HuH-7 (cell line): ENCODE measurements at places on chromosomes 2 and 18.

GRCh38 chr2:190149908-190150307, 87.4 kb upstream of the MSTN start:
- no peak for DNase-seq

DNA sequence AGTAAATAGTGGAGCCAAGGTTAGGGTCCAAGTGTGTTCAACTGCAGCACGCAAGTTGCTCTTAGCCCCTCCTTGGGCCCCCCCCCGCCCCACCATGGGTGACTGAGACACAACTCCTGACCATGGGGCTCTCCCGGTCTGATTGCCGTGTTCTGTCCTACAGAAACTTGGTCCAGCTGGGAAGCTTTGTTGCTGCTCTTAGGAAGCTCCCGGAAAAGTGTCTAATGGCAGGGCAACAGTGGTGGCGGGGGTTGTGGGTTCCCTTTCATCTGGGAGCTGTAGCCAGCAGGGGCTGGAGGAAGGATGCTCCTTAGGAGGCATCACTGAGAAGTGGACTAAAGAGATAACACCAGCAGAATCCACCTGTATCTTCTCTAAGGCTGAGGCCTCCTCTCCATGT, 111.1 kb downstream of the CYP26B1 start:
- DNase-seq: no peak

GRCh38 chr2:203476881-203477280, 58.2 kb downstream of the RAPH1 start:
- no peak for DNase-seq

DNA sequence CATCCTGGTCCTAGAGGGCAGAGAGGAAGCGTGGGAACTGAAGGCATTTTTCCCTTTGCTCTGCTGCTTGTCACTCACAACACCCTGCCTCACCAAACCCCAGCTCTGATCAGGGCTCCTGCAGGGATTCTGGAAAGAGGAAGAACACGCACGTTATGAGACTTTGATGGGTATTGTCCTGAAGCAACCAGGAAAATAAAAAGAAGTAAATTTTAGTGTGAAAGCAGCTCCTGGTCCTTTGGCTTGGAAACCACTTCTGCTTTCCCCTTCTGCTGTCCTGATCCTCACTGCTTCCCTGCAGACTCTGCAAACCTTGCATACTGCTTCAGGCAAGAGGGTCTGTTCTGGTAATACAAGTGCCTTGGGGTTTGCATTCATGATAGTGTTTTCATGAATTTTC, 164.1 kb downstream of the SLC8A1 start:
- no peak for DNase-seq

GRCh38 chr2:140988597-140988996, 1142.2 kb downstream of the LRP1B start:
- DNase-seq: no peak

- no peak for DNase-seq
Observed at GRCh38 chr2:150271952-150272802, 215.3 kb downstream of the RND3 start.

- no peak for DNase-seq
Observed at GRCh38 chr2:14735696-14736095, 103.2 kb downstream of the LRATD1 start.

DNA sequence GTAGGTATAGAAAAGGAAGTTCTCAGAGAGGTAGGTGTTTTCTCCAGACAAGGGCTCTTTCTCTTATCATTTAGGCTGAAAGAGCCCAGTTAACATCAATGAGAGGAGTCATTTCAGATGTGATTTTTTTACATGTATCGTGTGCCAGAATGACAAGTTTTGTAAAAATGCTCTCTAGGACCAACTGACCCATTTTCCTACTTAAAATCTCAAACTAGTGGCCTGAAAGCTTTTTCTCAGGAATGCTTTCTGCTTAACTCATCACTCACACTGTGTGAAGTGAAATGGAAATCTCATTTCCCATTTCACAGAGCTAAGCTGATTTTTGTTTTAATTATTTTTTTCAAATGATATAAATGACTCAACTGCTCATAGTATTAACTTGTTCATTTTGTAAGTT, 128.7 kb upstream of the CYP26B1 start:
- DNase-seq: no peak

- DNase-seq: no peak
Observed at GRCh38 chr2:232537499-232537898, 2.0 kb upstream of the CHRNG start.
